ENCODE measurements at places on chromosomes 1 and 21.

DNA sequence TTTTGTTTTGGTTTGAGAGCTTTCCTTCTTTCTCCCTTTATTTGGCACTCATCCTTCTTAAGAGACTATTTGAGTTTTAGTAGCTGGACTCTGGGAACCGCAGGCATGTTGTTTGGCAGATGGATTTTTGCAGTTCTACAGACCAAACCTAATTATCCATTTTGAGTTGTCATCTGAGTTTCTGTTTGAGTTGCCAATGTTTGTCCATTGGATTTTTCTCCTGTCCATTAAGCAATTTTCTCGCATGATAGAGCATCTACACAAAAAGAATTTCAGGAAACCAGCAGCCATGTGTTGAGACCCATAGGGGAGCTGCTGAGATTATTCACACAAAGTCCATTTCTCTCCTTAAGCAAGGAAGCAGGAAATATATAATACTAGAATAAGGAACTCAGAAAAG is 17.2 kb upstream of the CXADR start:
- DNase-seq: peak; percentile 12

GRCh38 chr1:78178816-78179215 is 133.1 kb downstream of the GIPC2 start:
- DNase-seq: no peak

GRCh38 chr1:179047636-179047997 is 21.9 kb downstream of the FAM20B start:
- no peak for DNase-seq

DNA sequence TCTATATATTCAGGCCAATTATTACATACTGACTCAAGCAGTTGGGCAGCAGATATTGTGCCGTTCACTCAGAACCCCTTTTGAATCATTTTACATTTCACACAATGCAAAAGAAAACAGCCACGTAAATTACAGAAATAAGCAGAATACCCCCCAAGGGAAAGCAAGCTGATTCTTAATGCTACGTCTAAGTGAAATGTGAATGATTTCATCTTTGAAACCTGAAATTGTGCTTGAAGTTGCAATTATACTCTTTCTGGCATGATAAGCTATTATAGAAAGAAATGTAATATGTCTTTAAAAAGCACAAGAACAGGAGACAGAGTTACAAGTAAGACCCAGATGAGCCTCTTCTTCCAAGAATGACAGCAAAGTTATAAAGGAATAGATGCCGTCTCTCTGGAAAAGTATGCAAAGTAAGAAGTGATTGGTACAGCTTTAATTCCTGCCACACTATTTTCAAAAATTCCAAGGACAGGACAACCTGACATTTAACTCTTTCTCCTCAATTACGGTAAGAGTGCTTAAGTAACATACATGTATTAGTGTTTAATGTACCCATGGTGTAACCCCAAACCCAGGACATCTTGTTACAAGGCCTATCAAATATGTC is 891.5 kb upstream of the ADGRL2 start:
- no peak for DNase-seq

GRCh38 chr1:109898842-109899241 is 11.8 kb upstream of the CSF1 start:
- DNase-seq: no peak
